ENCODE measurements at places on chromosomes 11 and 22. TPM values are rescaled to one million over a fixed set of nuclear protein-coding genes. Genes with fewer than 3 reads are reported as not detected.
A peak's percentile ranks its signal among the peaks of the same experiment; 100 is the strongest.

DNA sequence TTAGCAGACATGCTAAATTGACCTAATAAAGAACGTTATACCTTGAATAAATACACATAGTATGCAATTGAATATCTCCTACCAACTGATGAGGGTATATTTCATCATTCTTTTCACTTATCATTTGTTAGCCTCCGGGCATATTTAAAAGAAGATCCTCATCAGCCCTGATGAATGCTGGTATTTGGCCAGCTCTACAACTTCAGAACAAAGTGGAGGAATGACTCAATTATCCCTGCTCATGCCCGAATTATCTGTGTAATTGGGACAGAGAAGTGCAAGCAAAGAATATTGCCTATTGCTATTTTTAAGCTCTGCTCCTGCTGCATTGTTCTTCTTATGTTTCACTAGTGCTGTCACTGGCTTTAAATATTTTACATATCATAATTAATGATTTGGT is 622.1 kb downstream of the METTL15 start:
- H3K4me1 ChIP-seq: no peaks in the 10 kb centered on the region
- no peak for DNase-seq
- H3K4me3 ChIP-seq: no peak overlapping the region
- no peaks in the 10 kb centered on the region for H3K36me3 ChIP-seq

DNA sequence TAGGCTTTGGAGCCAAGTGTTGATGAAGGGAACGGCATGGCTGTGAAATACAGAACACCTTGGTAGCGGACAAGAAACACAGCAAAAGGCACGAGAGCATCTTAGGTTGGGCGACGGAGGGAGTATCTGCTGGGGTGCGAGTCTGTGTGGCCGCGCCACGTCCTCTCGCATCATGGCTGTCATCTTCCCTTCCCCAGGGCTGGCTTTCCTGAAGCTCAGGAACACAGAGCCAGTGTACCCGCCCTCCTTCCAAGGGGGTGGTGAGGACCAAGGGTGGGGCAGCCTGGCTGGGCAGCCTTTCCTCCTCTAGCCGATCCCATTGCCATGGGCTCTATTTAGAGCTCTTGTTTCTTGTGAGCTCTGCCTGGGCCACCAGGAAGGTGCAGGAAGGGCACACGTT is 154.4 kb downstream of the FEZ1 start:
- no peak overlapping the region for H3K4me3 ChIP-seq
- H3K27ac ChIP-seq: no peak overlapping the region
- peaks cover 4% of the 10 kb centered on the region for H3K36me3 ChIP-seq
- H3K27me3 ChIP-seq: peaks cover 48% of the 10 kb centered on the region

GRCh38 chr22:36328635-36329253 is 59.0 kb downstream of the MYH9 start:
- H3K27me3 ChIP-seq: no peaks in the 10 kb centered on the region
- H3K4me3 ChIP-seq: peak overlapping the region; percentile 90
- H3K36me3 ChIP-seq: peaks cover 5% of the 10 kb centered on the region

The MN1 gene
- total RNA-seq: 0.42 TPM

- no peak overlapping the region for H3K4me3 ChIP-seq
- DNase-seq: no peak
- no peaks in the 10 kb centered on the region for H3K36me3 ChIP-seq
Measured at GRCh38 chr11:95506777-95507176, 275.8 kb upstream of the SESN3 start.

The POU2F3 gene
- not detected for total RNA-seq

The CDON gene
- total RNA-seq: 2.0 TPM

DNA sequence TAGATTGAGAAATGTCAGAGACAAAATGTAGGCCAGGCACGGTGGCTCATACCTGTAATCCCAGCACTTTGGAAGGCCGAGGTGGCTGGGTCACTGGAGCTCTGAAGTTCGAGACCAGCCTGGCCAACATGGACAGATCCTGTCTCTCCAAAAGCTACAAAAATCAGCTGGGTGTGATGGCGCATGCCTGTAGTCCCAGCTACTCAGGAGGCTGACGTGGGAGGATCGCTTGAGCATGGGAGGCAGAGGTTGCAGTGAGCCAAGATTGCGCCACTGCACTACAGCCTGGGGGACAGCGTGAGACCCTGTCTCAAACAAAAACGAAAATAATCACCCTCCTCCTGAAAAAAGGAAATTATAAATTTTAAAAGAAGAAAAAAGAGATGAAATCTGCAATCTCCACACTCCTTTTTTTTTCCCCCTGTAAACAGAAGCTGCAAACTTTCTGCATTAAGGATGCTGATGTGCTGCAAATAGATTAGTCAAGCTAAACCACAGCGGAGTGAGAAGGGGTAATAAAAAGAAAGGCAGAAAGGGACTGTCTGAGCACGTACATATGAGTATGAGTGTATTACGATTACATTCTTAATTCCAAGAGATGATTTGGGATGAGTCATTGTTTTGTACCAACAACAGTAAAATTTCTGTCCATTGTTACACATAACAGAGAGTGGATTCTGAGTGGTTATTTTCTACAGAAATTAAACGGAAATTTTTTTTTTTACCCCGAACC is 87.3 kb downstream of the SIK3 start:
- peak overlapping the region; percentile 31 for H3K4me3 ChIP-seq
- H3K27me3 ChIP-seq: no peaks in the 10 kb centered on the region
- peak overlapping the region; percentile 81 for H3K27ac ChIP-seq
- H3K4me1 ChIP-seq: peaks cover 26% of the 10 kb centered on the region
- no peaks in the 10 kb centered on the region for H3K36me3 ChIP-seq

GRCh38 chr22:22558972-22559603 is at the start of gene PRAME:
Gene PRAME, minus strand, starts transcription at chr22:22559265. Its CDS starts 2,433 bp downstream, at chr22:22556832.
- H3K27me3 ChIP-seq: peaks cover 8% of the 10 kb centered on the region
- DNase-seq: peak; percentile 40
- H3K4me3 ChIP-seq: no peak within 1 kb of the TSS
- peaks cover 2% of the 10 kb centered on the region for H3K36me3 ChIP-seq
- peaks cover 10% of the 10 kb centered on the region for H3K4me1 ChIP-seq

The SEC14L2 gene
- 62.6 TPM for total RNA-seq

- H3K4me3 ChIP-seq: no peak overlapping the region
- H3K4me1 ChIP-seq: peaks cover 29% of the 10 kb centered on the region
- no peaks in the 10 kb centered on the region for H3K36me3 ChIP-seq
- no peak for DNase-seq
- peak overlapping the region; percentile 97 for H3K27ac ChIP-seq
Measured at GRCh38 chr22:36449596-36450175, 31.8 kb downstream of the TXN2 start.

DNA sequence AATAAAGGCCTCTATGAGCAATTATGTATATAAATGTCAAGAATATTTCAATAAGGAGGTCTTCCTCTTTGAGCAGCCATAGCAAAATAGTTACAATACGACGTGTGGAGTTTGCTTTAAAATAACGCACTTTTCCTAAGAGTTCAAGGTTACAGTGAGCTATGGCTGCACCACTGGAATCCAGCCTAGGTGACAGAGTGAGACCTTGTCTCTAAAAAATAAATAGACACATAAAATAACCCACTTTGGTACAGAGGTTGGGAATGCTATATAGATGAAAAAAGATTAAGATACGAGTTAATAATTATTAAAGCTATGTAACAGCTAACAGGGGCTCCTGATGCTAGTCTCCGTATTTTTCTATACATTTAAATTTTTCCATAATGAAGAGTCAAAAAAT is 12.6 kb downstream of the RAB6A start:
- no peaks in the 10 kb centered on the region for H3K27me3 ChIP-seq
- H3K36me3 ChIP-seq: no peaks in the 10 kb centered on the region
- H3K4me3 ChIP-seq: no peak overlapping the region
- DNase-seq: no peak
- H3K27ac ChIP-seq: peak overlapping the region; percentile 6
- H3K4me1 ChIP-seq: peaks cover 46% of the 10 kb centered on the region

GRCh38 chr11:48036011-48036410 is 55.7 kb downstream of the PTPRJ start:
- H3K36me3 ChIP-seq: peaks cover 8% of the 10 kb centered on the region
- no peaks in the 10 kb centered on the region for H3K27me3 ChIP-seq
- H3K4me1 ChIP-seq: peaks cover 42% of the 10 kb centered on the region
- peak overlapping the region; percentile 9 for H3K27ac ChIP-seq
- DNase-seq: no peak

DNA sequence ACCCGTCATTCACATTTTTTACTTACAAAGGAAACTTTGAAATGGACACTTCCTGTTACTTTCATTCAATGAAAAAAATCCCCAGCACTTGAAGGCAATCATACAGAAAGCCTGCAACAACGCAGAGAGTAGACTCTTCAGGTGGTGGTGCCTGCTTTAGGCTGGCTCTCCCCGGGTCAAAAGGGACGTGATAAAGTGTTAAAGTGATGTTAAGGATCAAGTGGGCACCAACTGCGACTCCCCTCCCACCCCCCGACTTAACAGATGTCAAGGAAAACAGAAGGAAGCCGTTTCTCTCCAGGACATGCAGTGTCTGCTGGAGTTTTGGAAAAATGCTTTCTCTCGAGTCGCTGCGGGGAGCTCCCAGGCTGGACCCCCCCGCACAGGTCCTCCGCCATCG is 414 bp upstream of the PNPLA3 start:
- peaks cover 5% of the 10 kb centered on the region for H3K4me1 ChIP-seq
- H3K36me3 ChIP-seq: no peaks in the 10 kb centered on the region
- DNase-seq: no peak
- H3K27ac ChIP-seq: peak overlapping the region; percentile 27
- peak overlapping the region; percentile 88 for H3K4me3 ChIP-seq

DNA sequence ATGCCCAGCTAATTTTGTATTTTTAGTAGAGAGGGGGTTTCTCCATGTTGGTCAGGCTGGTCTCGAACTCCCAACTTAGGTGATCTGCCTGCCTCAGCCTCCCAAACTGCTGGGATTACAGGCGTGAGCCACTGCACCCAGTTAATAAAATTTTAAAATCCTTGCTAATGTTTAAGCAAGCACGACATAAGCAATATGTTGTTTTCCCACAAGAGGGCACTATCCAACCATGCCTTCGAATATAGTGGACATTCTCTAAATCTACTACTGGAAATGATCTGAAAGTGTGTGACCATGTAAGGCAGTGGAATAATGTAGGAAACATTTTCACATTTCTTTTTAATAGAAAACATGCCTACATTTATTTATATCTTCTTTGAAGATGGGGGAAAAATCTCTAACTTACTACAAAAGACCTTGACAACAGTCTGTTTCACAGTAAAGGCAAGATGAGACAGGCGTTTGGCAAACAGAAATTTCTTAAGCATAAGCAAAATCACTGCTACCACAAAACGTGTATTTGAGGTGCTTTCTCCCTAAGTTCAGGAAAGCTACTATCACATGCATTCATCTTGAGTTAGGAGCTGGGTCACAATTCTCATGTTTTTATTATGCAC is 38.2 kb downstream of the PITPNB start:
- H3K27ac ChIP-seq: peak overlapping the region; percentile 59
- no peaks in the 10 kb centered on the region for H3K27me3 ChIP-seq
- peaks cover 14% of the 10 kb centered on the region for H3K4me1 ChIP-seq
- no peak overlapping the region for H3K4me3 ChIP-seq
